ENCODE measurements at places on chromosomes 11 and 22. TPM values are rescaled to one million over a fixed set of nuclear protein-coding genes. Genes with fewer than 3 reads are reported as not detected.

- H3K4me1 ChIP-seq = peaks cover 5% of the 10 kb centered on the region
- no peak overlapping the region for H3K4me3 ChIP-seq
- no peak for DNase-seq
- H3K27me3 ChIP-seq = no peaks in the 10 kb centered on the region
- no peak overlapping the region for H3K27ac ChIP-seq
Measured at GRCh38 chr11:68912254-68912653, 8.6 kb downstream of the IGHMBP2 start.

GRCh38 chr11:76665921-76666351 is 4.6 kb downstream of the LRRC32 start:
- H3K4me1 ChIP-seq = peaks cover 23% of the 10 kb centered on the region
- no peaks in the 10 kb centered on the region for H3K36me3 ChIP-seq
- H3K27ac ChIP-seq = no peak overlapping the region
- DNase-seq = no peak
- H3K27me3 ChIP-seq = peaks cover 21% of the 10 kb centered on the region

DNA sequence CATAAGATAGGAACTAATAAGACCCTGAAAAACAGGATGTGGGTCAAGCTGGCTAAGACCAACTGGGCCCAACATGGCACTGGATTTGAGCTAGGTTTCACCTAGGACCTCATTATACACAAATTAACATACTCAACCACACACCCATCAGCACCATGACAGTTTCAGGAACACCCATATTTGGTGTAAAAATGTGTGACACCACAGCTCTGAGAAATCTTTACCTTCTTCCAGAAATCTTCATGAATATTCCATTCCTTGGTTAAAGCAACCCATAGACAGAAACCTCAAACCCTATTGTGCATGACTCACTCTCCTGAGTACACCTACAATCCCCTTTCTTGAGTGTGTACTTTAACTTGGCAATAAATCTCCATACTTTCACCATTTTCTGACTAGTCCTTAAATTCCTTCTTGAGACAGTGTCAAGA is 378.8 kb downstream of the DYNC2H1 start:
- H3K27ac ChIP-seq = no peak overlapping the region
- H3K36me3 ChIP-seq = no peaks in the 10 kb centered on the region
- no peaks in the 10 kb centered on the region for H3K27me3 ChIP-seq
- H3K4me3 ChIP-seq = no peak overlapping the region
- no peak for DNase-seq
- H3K4me1 ChIP-seq = peaks cover 10% of the 10 kb centered on the region

GRCh38 chr11:79219186-79220045 is 221.4 kb downstream of the TENM4 start:
- no peaks in the 10 kb centered on the region for H3K4me1 ChIP-seq
- H3K36me3 ChIP-seq = no peaks in the 10 kb centered on the region
- H3K27me3 ChIP-seq = no peaks in the 10 kb centered on the region

- DNase-seq = no peak
- H3K27ac ChIP-seq = no peak overlapping the region
- no peak overlapping the region for H3K4me3 ChIP-seq
- H3K36me3 ChIP-seq = no peaks in the 10 kb centered on the region
- H3K27me3 ChIP-seq = no peaks in the 10 kb centered on the region
- H3K4me1 ChIP-seq = no peaks in the 10 kb centered on the region
Measured at GRCh38 chr11:60018058-60018457, 1.1 kb downstream of the OOSP4B start.

GRCh38 chr11:61315260-61315659 is 17.6 kb downstream of the DDB1 start:
- H3K4me1 ChIP-seq = no peaks in the 10 kb centered on the region
- peaks cover 52% of the 10 kb centered on the region for H3K36me3 ChIP-seq
- H3K27ac ChIP-seq = no peak overlapping the region
- no peak overlapping the region for H3K4me3 ChIP-seq
- DNase-seq = no peak

JRKL gene
- 10.9 TPM for total RNA-seq

GRCh38 chr11:103147627-103148026 is 38.4 kb downstream of the DYNC2H1 start:
- H3K27ac ChIP-seq = no peak overlapping the region
- H3K4me3 ChIP-seq = no peak overlapping the region
- DNase-seq = no peak
- H3K4me1 ChIP-seq = no peaks in the 10 kb centered on the region
- no peaks in the 10 kb centered on the region for H3K36me3 ChIP-seq

HOATZ gene
- total RNA-seq = not detected

GRCh38 chr22:21745948-21746347 is 10.4 kb upstream of the YPEL1 start:
- no peaks in the 10 kb centered on the region for H3K36me3 ChIP-seq
- DNase-seq = no peak
- H3K27ac ChIP-seq = no peak overlapping the region
- no peaks in the 10 kb centered on the region for H3K4me1 ChIP-seq
- no peaks in the 10 kb centered on the region for H3K27me3 ChIP-seq
- H3K4me3 ChIP-seq = no peak overlapping the region

CHRM1 gene
- not detected for total RNA-seq

DNA sequence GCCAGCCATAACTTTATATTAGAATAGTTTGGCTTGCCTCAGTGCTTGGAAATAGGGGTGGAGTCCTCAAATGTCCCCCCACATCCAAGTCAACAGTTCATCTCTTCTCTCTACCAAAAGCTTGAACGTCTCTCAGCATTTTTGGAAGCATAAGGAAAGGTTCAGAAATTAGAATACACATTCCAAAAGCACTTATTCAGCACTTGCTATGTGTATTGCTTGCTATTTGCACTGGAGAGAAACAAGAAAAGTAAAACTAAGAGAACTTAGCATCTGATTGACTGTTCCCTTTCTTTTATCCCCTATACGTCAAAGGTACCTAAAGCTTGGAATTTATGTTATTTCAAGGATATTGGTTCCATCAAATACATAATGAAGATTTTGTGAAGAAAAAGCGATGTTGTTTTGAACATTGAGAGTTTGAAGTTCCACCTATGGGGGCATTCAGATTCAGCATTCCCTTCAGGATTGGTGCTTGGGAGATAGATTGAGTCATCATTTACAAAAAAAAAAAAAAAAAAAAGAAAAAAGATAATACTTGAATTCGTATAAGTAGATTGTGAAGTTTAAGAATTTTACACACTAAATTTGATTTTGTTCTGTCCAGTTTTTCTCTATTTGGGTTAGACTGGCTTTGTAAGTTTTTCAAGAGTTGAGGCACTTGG is 1.3 kb downstream of the TBRG1 start:
- H3K27ac ChIP-seq = peak overlapping the region; percentile 91
- H3K27me3 ChIP-seq = peaks cover 15% of the 10 kb centered on the region
- H3K4me3 ChIP-seq = peak overlapping the region; percentile 83
- H3K4me1 ChIP-seq = peaks cover 29% of the 10 kb centered on the region
- no peak for DNase-seq

RAG2 gene
- total RNA-seq = not detected

DNA sequence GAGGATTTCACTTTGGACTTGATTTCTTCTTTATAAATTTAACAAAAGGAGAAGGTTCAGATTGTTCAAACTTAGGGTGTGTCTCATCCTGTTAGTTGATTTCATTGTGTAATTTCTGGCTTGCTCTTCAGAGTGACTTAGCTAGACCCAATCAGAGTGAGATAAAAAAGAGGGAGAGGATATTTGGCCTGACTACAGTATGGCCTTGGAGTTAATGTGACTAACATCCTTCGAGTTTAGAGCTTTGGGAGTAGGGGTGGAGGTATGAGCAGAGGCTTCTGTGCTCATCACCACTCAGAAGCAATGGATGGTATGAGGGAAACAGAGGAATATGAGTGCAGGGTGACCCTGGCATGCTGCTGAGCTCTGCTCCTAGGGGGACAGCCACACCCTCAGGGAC is 114.2 kb downstream of the ME3 start:
- H3K27me3 ChIP-seq = no peaks in the 10 kb centered on the region
- no peak for DNase-seq
- H3K4me1 ChIP-seq = no peaks in the 10 kb centered on the region
- no peaks in the 10 kb centered on the region for H3K36me3 ChIP-seq
- no peak overlapping the region for H3K4me3 ChIP-seq
- no peak overlapping the region for H3K27ac ChIP-seq

- no peak overlapping the region for H3K4me3 ChIP-seq
- DNase-seq = no peak
- H3K4me1 ChIP-seq = peaks cover 15% of the 10 kb centered on the region
- H3K27me3 ChIP-seq = no peaks in the 10 kb centered on the region
- H3K27ac ChIP-seq = peak overlapping the region; percentile 34
- H3K36me3 ChIP-seq = no peaks in the 10 kb centered on the region
Measured at GRCh38 chr11:64633555-64634159, 42.6 kb downstream of the SLC22A12 start.
